Astrocyte (in vitro differentiated cells and primary cell): ENCODE measurements at places on chromosomes 2 and 18. TPM values are rescaled to one million over a fixed set of nuclear protein-coding genes. Genes with fewer than 3 reads are reported as not detected.

Gene SERPINB12
- total RNA-seq = not detected in 2 replicates

Gene TMEM178A
- 28.7 and 41.6 TPM in 2 replicates for total RNA-seq

Gene RTP5
- total RNA-seq = not detected in 2 replicates

Gene SCYGR6
- total RNA-seq = not detected in 2 replicates

Gene EFHD1
- total RNA-seq = 15.7 and 18.8 TPM in 2 replicates

Gene NYAP2
- total RNA-seq = 0.14 and 0.19 TPM in 2 replicates

Gene ANTXR1
- total RNA-seq = 67.8 and 71.7 TPM in 2 replicates

Gene KLHL29
- total RNA-seq = 4.8 and 5.5 TPM in 2 replicates

Gene DYNC2LI1
- 15.3 and 15.7 TPM in 2 replicates for total RNA-seq

Gene HIBCH
- 15.6 and 16.3 TPM in 2 replicates for total RNA-seq

Gene PUS10
- 7.7 and 9.4 TPM in 2 replicates for total RNA-seq

Gene SULT1C4
- total RNA-seq = 1.1 and 1.8 TPM in 2 replicates

Gene IL1B
- total RNA-seq = not detected in 2 replicates

Gene UGT1A7
- total RNA-seq = not detected in 2 replicates

Gene CD28
- not detected in 2 replicates for total RNA-seq

Gene DSEL
- 15.9 and 16.5 TPM in 2 replicates for total RNA-seq

Gene NEUROD1
- total RNA-seq = not detected in 2 replicates

Gene SCYGR7
- total RNA-seq = not detected in 2 replicates

Gene CD8B2
- total RNA-seq = not detected in 2 replicates

Gene FBXO48
- total RNA-seq = 0.54 and 0.55 TPM in 2 replicates

Gene GGCX
- total RNA-seq = 79.0 and 94.6 TPM in 2 replicates

Gene KCNF1
- 0.19 and 1.6 TPM in 2 replicates for total RNA-seq

Gene CCDC148
- 1.4 and 2.4 TPM in 2 replicates for total RNA-seq

Gene FSIP2
- total RNA-seq = 0.77 and 0.86 TPM in 2 replicates

Gene GPAT2
- 0.27 TPM in 1 of 2 replicates, not detected in the other for total RNA-seq

Gene KYNU
- 0.72 and 1.2 TPM in 2 replicates for total RNA-seq

Gene CYS1
- 3.7 and 4.8 TPM in 2 replicates for total RNA-seq

Gene PLA2R1
- total RNA-seq = 7.1 and 10.5 TPM in 2 replicates

Gene IWS1
- total RNA-seq = 51.6 and 56.2 TPM in 2 replicates

Gene MTX2
- 25.2 and 29.0 TPM in 2 replicates for total RNA-seq

Gene NT5DC4
- not detected in 2 replicates for total RNA-seq

Gene GCKR
- not detected in 2 replicates for total RNA-seq

Gene ARHGEF33
- total RNA-seq = 0.10 and 0.30 TPM in 2 replicates

Gene HOXD12
- total RNA-seq = not detected in 2 replicates

Gene SCYGR2
- total RNA-seq = not detected in 2 replicates

Gene GKN2
- total RNA-seq = not detected in 2 replicates

Gene HNMT
- 15.3 and 17.3 TPM in 2 replicates for total RNA-seq

Gene COLEC11
- total RNA-seq = not detected in 2 replicates

Gene ANKRD30BL
- not detected in 2 replicates for total RNA-seq

Gene CERS6
- 23.4 and 24.8 TPM in 2 replicates for total RNA-seq

Gene LPIN2
- 14.6 and 16.5 TPM in 2 replicates for total RNA-seq

Gene ARHGEF4
- total RNA-seq = 3.3 and 4.8 TPM in 2 replicates

Gene ANKRD30B
- not detected in 2 replicates for total RNA-seq
